Stimulated activated CD4-positive, alpha-beta T cell treated with anti-CD3 and anti-CD28 coated beads, Interleukin-12 subunit alpha, Interleukin-12 subunit beta, amount 100 ng/mL, for 48 hours (primary cell): ENCODE measurements at places on chromosomes 1 and 21.
A peak's percentile ranks its signal among the peaks of the same experiment; 100 is the strongest.

- no peak for DNase-seq
Measured at GRCh38 chr21:42198929-42199867, 19.7 kb upstream of the ABCG1 start.

DNA sequence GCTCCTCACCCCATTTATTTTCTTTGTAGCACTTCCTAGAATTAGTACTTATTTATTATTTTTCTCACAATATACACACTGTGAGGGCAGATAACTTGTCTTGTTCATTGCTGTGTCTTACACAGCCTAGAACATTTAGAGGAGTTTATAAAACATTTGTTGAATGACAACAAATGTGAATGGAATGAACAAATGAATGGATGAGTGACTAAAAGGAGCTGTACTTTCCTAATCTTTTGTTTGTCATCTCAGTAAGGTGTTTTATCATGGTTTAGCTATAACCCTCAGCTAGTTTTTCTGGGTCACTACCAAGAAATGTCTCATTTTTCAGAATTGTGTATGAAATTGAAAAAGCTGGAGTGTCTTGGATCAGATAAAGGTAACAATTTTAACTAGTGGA is 239.3 kb upstream of the KCNK2 start:
- no peak for DNase-seq

GRCh38 chr1:46171871-46172270 is 3.0 kb upstream of the TSPAN1 start:
- no peak for DNase-seq

DNA sequence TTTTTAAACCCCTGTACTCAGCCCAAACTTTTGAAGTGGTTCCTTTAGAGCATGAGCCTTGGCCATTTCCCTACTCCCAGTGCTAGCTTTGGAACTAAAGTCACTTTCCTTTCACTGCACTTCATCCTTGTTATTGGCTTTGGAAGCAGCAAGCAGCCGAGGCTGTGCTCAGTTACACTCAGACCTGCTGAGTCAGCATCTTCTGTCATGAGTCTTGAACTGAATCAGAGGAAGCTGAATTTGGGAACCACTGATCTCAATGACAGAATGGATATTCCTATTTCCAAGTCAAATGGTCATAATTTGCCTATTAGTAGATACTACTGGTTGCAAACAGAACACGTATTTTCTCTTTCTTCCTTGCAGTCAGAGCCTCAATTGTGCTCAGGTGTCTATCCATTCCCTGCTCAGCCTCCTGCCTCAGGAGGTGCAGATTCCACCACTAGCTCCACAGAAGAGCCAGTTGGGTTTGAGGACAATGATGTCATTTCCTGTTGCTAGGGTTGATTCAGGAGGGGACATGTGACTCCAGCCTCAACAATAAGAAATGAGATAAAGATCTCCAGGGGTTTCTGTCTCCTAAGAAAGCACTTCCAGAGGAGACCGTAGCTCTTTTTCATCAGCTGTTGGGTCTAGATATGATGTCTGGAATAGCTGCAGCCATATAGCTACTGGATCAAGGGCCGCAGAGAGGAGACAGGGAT is 44.9 kb upstream of the NTPCR start:
- no peak for DNase-seq

- no peak for DNase-seq
Measured at GRCh38 chr1:232132572-232132971, 497.4 kb downstream of the SIPA1L2 start.

DNA sequence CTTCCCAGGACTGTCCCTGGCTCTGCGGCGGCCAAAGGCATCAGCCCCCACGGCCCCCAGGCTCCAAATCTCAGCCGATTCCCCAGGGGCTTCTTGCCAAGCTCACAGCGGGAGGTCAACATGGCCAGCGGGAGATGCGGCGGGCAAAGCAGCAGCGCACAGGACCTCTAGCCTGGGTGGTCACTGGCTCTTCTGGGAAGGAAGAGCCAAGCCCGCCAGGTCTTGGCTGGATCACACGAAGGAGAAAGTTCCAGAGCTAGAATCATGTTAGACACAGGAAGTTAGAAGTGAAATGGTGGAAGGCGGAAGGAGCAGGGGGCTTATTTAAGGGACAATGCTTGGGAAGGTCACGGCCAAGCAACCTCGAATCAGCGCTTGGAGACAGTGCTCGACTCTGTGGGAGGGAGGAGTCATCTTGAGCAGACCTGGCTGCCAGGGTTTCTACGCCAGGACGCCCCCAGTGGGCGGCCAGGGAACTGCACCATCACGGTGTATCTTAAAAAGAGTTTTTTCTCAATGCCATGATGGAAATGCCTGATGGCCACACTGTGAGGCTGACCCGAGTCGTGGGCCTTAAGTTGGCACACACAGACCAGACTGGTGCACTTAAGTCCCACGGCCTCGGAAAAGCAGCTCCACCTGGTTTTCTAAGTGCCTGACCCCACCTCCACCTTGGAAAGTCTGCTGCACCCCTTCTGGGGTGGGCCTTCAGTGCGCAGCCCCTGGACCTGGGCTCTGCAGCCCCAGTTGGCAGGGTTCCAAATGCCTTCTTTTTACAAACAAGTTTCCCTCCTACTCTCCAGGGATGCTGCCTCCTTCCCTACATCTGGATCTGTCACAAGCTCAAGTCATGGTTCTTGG is 29.3 kb downstream of the SLC66A1 start:
- DNase-seq = peak; percentile 73

GRCh38 chr1:113192242-113192641 is 119.2 kb downstream of the LRIG2 start:
- no peak for DNase-seq

DNA sequence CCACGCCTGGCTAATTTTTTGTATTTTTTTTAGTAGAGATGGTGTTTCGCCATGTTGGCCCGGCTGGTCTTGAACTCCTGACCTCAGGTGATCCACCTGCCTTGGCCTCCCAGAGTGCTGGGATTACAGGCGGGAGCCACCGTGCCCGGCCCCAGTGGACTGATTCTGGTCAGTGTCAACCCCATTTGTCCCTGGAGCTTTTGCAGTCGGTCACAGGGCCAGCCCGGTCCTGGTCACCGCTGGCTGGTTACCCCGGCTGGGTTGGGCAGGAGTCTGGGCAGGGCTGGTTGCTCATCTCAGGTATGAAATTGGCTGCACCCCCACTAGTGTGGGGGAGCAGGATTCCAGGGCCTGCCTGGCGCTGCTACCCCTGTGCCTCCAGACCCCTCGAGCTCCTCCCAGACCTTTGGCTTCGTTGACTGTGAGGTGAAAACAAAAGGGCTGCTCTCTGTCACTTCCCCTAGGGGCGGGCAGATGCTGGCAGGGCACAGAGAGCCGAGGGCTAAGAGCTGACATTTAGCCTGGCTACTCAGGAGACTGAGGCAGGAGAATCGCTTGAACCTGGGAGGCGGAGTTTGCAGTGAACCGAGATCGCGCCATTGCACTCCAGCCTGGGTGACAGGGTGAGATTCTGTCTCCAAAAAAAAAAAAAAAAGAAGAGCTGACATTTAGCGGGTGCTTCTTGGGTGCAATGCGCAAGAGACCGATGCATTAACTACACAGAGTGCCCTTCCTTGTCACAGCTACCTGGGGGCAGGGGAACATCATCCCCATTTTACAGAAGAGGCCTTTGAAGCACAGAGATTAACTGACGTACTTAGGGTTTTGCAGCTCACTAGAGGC is 10.6 kb downstream of the TNFRSF1B start:
- DNase-seq = no peak

DNA sequence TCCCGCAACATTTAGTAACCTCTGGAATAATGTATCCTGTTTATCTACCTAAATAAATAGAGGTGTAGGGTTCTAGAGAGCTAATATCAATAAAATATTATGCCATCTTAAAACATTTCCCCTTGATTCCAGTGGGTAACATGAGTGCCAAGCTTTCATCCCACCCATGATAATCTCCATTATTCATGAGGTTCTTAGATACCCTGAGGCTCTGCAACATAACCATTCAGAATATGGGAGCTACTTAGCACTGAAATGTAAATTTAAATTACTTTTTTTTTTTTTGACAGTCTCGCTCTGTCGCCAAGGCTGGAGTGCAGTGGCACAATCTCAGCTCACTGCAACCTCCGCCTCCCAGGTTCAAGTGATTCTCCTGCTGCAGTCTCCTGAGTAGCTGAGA is 832.7 kb downstream of the BRINP3 start:
- DNase-seq = no peak

- no peak for DNase-seq
Measured at GRCh38 chr1:31701091-31701736, 2.6 kb downstream of the COL16A1 start.

- DNase-seq = no peak
Measured at GRCh38 chr1:245771511-245772281, 616.9 kb downstream of the KIF26B start.

GRCh38 chr1:187903223-187903622 is 1074.5 kb downstream of the PLA2G4A start:
- DNase-seq = no peak

DNA sequence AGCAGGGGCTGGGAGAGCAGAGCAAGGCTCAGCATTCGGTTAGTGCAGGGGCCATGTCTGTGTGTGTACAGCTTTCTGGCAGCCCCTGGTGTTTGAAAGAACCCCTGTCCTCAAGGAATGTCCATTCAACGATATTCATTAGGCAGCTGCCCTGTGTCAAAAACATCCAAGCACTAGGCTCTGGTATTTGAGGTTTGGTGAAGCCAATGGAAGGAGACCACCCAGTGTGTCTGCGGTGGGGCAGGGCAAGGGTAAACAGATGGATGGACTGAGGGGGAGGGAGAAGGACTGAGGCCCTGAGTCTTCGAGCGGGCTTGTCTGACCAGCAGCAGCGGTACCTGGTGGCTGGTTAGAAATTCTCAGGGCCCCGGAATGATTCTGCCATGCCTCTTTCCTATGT is 155.6 kb upstream of the KLHDC7A start:
- no peak for DNase-seq

DNA sequence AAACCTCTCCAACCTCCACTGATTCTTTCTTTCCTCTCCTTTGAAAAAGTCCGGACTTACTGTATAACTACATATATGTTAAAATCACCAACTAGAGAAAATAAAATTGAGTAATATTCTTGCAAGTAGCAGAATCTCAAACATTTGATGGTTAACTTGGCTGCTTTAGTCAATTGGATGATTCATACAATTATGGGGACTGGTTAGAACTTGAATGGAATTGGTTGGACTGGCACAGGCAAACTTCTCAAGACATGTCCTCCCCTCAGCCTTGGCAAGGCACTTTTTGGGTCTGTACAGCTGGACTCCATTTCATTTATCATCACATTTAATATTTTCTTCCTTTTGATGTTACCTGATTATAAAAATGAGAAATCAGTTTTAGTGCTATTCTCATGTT is 6.5 kb downstream of the WLS start:
- no peak for DNase-seq

DNA sequence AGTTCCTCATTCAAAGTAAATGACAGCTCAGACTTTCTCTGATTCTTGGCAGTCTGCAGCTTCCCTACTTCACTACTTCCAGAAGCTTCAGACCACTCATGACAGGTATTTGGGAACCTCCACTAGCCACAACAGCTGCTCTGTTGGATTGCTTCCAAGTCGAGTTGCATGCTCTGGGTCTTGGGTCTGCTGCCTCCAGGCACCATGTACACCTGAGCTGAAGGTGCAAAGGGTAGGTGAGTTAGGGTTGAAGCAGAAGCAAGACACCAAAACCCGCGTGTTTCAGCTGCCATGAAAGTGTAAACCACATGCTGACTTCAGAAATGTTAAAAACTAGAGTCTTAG is 62.7 kb downstream of the ZNF684 start:
- no peak for DNase-seq

DNA sequence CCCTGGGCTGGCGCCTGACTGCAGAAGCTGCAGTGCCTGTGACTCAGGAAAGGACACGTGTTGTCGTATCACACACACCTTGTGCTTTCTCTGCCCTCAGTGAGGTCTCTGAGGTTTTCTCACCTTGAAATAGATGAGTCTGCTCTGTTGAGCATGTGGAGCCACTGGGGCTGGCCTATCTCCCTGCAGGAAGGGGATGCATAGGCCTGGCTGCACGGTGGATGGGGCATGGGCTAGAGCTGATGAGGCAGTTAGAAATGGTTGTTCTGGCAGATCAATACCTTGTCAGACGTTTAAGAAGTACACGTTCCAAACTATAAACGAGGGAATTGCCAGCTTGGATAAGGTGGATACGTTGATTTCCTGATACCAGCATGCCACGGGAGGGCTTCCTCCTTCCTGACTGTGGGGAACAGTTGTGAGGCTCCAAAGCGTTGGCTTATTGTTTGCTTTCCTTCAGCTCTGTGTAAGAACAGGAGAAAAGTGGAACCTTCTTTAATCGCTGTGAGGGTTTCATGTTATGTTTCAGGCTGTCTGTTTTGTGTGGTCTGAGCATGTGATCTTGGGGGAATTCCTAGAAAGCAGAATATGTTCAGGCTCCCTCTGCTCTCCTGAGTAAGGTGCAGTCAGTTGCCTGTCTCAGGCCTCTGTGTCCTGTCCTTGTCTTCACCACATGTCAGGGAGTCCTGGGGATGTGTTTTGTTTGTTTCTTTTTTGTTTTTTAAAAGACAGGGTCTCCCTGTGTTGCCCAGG is 44.8 kb downstream of the PCNT start:
- peak; percentile 26 for DNase-seq

DNA sequence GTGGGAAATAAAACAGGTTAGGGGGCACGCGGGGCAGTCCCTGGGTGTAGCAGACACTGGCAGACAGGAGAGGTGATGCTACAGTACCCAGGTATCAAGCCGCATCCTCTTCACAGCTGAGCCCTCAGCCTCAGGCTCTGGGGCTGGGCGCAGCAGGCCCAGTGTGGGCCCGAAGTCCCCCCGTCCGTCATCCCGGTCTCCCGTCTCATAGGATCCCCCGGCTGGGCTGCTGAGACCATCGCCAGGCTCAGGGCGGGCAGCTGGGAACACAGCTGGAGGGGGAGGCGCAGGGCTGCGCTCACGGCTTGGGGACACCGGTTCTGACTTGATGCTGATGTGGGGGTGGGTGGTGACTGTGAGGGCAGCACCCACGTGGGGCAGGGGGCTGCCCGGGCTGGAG is 32.7 kb downstream of the MEF2D start:
- no peak for DNase-seq

DNA sequence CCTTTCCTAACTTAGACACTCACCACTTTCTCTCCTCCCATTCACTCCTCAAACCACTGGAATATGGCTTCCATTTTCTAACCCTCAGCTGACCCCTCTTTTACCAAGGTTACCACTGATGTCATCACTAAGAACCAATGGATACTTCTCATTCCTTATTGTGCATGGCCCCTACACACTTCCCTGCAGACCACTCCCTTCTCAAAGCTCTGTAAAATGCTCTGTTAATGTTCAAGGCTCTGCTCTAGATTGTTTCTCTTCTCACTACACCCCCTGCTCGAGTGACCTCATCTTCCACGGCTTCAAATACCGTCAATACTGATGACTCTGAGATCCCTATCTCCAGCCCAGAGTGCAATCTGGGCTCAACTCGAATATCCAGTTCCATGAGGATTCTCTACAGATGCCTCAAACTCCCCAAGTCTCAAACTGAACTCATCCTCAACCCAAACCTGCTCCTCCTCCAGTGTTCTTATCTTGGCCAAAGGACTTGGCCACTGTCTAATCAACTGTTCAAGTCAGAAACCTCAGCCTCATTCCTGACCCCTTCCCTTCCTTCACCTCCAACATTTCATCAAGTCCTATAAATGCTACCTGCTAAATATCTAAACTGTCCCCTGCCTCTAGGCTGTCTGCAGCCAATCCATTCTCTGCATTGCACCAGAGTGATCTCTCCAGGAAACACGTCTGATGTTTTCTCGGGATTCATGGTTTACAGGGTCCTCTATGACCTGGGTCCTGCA is 41.3 kb upstream of the BMP8B start:
- DNase-seq = no peak

GRCh38 chr1:111561328-111561727 is 57.9 kb upstream of the ADORA3 start:
- DNase-seq = no peak
